Activated CD4-positive, alpha-beta T cell treated with anti-CD3 and anti-CD28 coated beads, Interleukin-2, amount 10 ng/mL, durations not matched to agents 24 days and 14 days (primary cell): ENCODE measurements at places on chromosomes 3 and 15. TPM values are rescaled to one million over a fixed set of nuclear protein-coding genes. Genes with fewer than 3 reads are reported as not detected.

The CSPG4 gene
- not detected in 2 replicates for total RNA-seq

The SEMA6D gene
- not detected in 2 replicates for total RNA-seq

The ENTPD3 gene
- not detected in 2 replicates for total RNA-seq

The CCDC39 gene
- not detected in 2 replicates for total RNA-seq

The LRRC34 gene
- total RNA-seq, result 4.7 and 5.8 TPM in 2 replicates

The NEK11 gene
- 1.1 and 1.5 TPM in 2 replicates for total RNA-seq

The MUC13 gene
- not detected in 2 replicates for total RNA-seq

The ZBBX gene
- total RNA-seq, result not detected in 2 replicates
